Left cardiac atrium (tissue), 4 donors: ENCODE measurements at places on chromosomes 1 and 21. TPM values are rescaled to one million over a fixed set of nuclear protein-coding genes. Genes with fewer than 3 reads are reported as not detected.

SAMD13 gene
- 0.50 TPM for total RNA-seq

REN gene
- total RNA-seq = not detected

LRRC38 gene
- 4.6 TPM for total RNA-seq

FRRS1 gene
- total RNA-seq = 3.8 TPM

ATP1A2 gene
- 176 TPM for total RNA-seq
